Cortex of kidney (tissue), 1 donor: ENCODE measurements at places on chromosomes 4 and X.

GRCh38 chr4:101306764-101307615 is 40.3 kb downstream of the PPP3CA start:
- DNase-seq: no peak

GRCh38 chr4:124152132-124152531 is 560.4 kb downstream of the ANKRD50 start:
- no peak for DNase-seq

DNA sequence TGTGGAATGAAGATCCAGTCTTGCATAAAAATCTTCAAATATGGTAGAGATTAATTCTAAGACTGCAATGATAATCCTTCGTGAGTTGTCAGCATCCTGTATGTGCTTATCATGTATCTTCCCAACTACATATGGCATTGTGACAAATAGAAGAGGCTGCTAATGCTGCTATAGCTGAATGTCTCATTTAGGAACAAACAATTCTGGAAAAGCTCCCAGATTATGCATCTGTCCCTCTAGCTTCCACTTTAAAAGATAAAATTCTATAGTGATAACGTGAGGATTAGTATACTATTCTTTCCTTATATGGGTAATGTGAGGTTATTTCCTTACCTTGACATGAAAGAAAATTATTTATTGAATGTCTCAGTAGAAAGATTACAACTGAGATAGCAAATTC is 930.9 kb downstream of the DMD start:
- no peak for DNase-seq

DNA sequence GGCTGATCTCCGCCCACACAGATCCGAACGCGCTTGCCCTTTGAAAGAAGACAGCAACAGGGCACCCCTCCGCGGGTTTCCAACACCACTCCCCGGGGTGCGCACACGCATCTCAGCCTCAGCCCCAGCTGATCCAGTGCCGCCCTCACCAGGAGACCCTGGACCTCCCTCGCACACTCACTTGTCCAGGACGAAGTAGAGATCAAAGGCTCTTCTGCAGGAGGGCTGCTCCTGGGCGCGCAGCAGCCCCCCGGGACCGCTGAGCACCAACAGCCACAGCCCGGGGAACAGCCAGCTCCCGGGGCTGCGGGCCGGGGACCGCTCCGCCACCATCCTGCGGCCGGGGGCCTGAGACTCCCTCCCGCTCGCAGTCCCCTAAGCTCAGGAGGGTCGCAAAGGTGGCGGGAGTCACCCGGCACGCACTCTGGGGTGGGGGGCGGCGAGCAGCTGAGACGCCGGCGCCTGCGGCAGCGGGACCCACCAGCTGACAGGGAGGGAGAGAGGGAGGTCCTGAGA is 743 bp downstream of the ANTXR2 start:
- no peak for DNase-seq

DNA sequence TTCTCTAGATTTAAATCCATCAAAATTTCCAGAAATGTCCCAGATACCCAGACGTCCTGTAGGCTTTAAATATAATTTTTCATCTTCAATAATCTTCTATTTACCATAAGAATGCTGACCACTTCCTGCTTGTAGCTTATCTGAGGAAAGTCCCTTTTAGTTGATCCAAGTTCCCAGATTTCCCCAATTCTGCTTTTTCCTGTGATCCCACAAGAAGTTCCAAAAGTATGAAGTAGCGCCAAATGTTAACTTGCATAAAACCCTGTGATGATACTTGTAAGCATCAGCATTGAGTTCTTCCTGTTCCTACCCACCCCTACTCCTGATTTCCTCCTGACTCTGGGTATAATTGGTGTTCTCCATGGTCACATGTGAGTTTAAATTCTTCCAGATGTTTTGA is 10.6 kb upstream of the TLR8 start:
- no peak for DNase-seq

DNA sequence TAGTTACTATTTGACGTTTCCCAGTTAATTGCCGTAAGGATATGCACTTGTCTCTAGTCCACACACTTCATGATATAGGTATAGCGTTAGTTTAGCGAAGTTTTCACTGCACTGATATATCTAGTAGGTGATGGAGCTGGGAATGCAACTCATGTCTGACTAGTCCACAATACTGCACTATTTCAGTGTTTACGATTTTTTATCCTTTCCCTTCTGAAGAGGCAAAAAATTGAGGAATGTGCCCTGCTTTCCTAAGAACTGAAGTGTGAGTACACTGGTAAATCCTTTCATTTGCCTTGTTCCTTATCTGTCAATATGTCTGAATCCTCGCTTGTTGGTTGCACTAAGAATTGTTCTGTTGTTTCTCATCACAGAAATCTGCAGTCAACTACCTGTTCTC is 1.0 kb downstream of the RPL36A start:
- no peak for DNase-seq

DNA sequence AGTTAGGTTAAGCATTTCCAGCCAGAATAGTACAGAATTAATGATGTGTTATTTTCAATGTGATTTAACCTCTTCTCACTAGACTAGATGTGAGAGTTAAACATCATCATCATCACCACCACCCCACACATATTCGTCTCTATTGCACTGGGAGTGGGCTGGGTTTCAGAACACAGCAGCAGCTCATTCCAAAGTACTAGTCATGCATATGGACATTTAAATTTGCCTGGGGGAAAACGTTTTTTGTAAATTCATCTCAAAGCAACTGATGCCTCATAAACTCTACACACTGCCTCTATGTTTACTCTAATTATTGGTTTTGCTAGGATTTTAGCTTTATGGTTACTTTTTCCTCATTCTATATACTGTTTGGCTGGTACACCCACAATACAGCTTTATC is 509.1 kb downstream of the PPP4R3C start:
- no peak for DNase-seq

GRCh38 chr4:174018236-174018635 is 265.2 kb downstream of the FBXO8 start:
- no peak for DNase-seq

DNA sequence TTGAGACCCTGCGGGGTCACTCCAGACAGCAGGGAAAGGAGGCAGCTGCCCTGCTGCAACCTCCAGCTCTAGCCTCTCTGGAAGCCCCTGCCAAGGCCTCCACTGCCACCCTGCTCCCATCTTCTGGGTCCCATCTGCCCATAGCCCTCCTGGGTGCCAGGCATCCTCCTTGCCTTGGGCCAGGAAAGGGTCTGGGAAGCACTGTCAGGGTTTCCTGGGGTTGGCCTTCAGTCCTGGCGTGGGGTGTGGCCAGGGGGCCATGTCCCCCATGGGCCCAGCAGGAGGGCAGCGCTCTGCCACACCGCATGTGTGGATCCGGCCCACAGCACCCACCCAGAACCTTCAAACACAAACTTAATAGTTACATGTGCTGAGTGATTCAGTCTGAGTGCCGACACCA is 3.4 kb upstream of the CPLX1 start:
- no peak for DNase-seq

GRCh38 chr4:38955957-38956356 is 76.3 kb downstream of the TMEM156 start:
- no peak for DNase-seq

DNA sequence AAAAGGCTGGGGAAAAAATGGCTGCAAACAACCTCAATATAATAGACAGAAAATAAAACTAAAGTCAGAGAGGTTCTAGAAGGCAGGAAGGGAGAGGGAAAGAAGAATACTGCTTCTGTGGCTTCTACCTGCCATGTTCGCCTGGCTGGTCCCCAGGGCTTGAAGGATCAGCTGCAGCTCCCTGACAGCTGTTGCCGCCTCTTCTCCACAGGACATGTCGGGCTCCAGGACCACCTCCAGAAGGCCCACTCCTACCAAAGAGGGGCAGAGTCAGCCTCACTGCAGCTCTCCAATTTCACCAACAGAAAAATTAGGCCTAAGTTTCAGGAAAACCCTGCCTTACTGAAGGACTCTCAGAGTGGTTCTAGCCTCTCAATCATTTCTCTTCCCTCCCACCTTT is 44.9 kb downstream of the GATB start:
- no peak for DNase-seq

DNA sequence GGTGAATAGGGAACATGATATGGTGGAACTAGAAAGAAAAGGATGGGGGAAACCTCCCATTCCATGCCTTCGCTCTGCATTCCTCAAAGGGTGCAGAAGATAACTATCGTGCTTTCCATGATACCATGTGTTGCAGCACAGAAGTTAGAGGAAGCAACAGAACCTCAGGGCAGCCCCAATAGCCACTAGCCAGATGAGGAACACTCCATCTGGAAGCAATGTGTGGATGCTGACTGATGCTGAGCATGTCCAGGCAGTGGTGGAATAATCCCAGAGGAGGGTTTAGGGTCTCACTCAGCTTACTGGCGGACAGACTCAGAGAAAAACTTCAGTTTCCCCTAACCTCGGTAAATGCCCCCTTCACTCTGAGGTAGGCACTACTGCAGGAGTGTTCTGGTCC is 7.5 kb downstream of the SMIM10 start:
- DNase-seq: no peak

- DNase-seq: no peak
Measured at GRCh38 chr4:26344901-26345564, 24.2 kb downstream of the RBPJ start.

GRCh38 chrX:104045642-104046041 is 5.9 kb downstream of the H2BW2 start:
- no peak for DNase-seq

DNA sequence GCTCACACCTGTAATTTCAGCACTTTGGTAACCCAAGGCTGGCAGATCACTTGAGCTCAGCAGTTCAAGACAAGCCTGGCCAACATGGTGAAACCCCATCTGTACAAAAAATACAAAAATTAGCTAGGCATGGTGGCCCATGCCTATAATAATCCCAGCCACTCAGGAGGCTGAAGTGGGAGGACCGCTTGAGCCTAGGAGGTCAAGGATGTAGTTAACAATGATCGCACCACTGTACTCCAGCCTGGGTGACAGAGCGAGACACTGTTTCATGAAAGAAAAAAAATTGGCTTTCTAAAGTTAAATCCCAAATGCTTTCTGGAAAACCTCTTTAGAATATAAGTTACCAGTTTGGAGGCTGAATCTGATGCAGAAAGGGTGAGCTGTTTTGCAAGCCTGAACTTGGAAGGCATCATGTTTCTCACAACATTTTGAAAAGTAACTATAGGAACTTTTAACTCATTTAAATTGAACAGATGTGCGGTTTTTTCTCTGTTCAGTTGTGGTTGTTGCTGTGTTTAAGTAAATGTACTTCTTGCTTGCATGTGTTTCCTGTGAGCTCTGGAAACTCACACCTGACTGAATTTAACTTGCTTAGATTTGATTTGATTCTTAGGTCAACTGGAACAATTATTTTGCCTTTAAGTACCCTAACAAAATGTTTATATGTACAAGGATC is 39.8 kb upstream of the TMEM131L start:
- DNase-seq: no peak

GRCh38 chr4:84920617-84921016 is 45.9 kb downstream of the WDFY3 start:
- DNase-seq: no peak

DNA sequence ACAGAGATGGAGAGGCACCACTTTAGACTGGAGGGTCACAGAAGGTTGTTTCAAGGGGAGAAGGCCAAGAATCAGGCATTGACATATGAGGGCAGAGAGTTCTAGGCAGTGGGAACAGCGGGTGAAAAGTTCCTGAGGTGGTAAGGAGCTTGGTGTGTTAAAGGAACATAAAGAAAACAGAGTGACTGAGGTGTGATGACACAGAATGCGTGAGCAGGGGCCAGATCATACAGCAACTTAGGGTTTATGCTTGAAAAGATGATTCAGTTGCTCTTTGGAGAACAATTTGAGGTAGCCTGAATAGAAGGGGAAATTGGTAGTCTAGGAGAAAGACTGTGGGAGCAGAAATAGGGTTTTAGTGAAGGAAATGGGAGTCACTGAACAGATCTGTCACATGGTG is 179.2 kb downstream of the AMELX start:
- no peak for DNase-seq

GRCh38 chr4:171441300-171441941 is 371.8 kb upstream of the GALNTL6 start:
- DNase-seq: no peak

DNA sequence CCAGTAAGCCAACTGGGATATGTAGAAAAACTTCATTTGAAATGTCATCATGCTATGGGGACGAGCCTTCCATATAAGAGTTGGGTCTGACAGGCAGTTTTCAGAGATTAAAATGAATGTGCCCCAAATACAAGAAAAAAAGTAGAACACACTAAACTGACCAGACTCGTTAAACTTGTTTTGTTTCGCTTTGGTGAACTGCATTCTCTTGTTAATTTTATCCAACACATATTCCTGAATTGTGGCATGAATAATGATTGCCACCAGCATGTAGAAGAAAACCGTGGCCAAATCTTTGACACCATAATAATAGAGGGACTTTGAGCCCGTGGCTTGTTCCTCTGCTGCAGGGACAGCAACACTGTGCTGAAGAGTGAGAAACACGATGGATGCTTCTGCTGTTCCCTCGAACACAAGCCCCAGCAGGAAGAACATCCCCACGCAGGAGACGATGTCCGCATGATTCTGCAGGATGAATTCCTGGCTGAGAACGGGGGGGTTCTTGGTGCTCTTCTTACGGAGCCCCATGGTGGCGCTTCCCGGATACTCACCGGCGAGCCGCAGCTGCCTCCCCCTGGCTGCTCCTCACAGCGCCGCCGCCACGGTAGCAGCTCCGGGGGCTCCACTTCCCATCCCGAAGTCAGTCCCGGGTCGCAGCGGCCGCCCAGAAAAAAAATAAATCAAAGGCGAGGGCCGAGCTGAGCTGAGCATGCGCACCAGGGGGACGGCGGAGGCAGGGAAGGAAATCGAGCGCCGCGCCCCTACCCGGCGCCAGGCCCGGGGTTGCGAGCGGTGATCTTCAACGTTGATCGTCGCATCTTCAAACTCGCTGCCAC is at the start of gene TRAM1L1:
Gene TRAM1L1 (minus strand): TSS at position 711 of the 836 bp plus-strand sequence. CDS start 183 bp downstream, at position 528.
- no peak for DNase-seq

DNA sequence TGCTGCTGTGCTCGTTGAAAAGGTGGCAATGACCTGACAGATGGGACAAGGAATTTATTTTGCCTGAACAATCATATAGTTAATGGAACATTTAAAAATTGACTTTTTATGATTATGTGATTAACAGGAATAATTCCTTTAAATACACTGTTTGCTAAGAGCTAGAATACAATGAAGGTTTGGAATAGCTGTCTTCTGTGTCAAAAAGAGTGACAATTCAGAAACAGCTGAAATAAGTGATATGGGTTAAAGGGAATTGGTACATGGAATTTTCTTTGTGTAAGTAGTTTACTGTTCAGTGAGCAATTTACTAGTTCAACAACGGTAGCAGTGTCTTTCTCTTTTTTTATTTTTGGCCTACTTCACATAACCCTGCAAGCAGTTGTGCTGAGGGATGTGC is 1083.5 kb upstream of the GRID2 start:
- no peak for DNase-seq

- DNase-seq: no peak
Measured at GRCh38 chr4:81173213-81173612, 41.8 kb downstream of the PRKG2 start.

- no peak for DNase-seq
Measured at GRCh38 chr4:72473434-72473900, 95.6 kb downstream of the ADAMTS3 start.
